Activated CD8-positive, alpha-beta T cell treated with anti-CD3 and anti-CD28 coated beads, Interleukin-2, amount 10 ng/mL, durations not matched to agents 7 days and 5 days (primary cell): ENCODE measurements at places on chromosomes 3 and 15.
A peak's percentile ranks its signal among the peaks of the same experiment; 100 is the strongest.

GRCh38 chr3:167114619-167115018, 265.5 kb downstream of the ZBBX start:
- H3K27ac ChIP-seq: no peak overlapping the region
- DNase-seq: no peak
- no peak overlapping the region for H3K4me3 ChIP-seq
- H3K4me1 ChIP-seq: no peaks in the 10 kb centered on the region
- H3K27me3 ChIP-seq: no peaks in the 10 kb centered on the region
- no peaks in the 10 kb centered on the region for H3K36me3 ChIP-seq

DNA sequence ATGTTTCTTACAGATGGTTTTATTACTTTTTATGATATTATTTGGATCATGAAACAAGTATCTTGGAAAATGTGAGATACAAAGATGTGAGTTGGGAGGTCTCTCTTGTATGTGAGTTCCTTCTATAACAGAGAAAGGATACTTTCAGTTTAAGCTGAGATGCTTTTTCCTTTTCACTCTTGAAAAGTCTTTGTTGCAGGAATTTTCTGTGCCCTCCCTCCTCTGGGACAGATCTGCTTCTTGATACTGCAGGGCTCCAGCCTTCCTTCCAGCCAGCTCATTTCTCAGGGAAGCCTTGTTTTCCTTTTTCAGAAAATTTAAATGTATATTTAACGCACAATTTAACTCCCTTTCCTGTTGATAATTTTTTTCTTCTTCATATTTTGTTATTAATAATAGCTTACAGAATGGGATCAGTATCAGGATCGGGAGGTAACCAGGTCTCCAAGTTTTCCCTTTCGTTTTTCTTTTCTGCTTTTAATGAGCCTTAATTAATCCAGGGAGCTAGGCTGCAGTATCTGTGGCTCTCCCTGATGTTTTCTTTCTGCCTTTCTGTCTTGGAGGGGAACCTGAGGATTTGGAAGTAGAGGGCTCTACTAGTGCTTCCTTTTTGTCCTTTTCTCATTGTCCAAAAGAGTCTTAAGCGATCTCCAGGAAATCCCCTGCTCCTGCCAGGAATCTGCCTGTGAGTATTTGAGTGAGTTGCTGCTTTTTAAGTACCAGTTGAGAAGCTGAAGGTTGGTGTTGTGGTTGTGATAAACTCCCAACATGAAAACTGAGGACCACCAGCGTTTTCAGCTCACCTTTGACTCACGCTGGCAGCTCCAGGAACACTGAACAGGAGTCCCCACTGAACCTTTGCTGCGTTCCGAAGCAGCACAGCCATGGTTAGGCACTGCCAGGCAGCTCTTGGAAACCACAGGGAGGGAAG, 105.7 kb downstream of the IGF1R start:
- no peak for DNase-seq
- no peak overlapping the region for H3K27ac ChIP-seq
- H3K27me3 ChIP-seq: no peaks in the 10 kb centered on the region
- no peaks in the 10 kb centered on the region for H3K4me1 ChIP-seq

- H3K4me1 ChIP-seq: no peaks in the 10 kb centered on the region
- H3K36me3 ChIP-seq: no peaks in the 10 kb centered on the region
- no peak overlapping the region for H3K27ac ChIP-seq
- no peak overlapping the region for H3K4me3 ChIP-seq
These were observed 33.0 kb upstream of the CA12 start for GRCh38 chr15:63414474-63415120.

DNA sequence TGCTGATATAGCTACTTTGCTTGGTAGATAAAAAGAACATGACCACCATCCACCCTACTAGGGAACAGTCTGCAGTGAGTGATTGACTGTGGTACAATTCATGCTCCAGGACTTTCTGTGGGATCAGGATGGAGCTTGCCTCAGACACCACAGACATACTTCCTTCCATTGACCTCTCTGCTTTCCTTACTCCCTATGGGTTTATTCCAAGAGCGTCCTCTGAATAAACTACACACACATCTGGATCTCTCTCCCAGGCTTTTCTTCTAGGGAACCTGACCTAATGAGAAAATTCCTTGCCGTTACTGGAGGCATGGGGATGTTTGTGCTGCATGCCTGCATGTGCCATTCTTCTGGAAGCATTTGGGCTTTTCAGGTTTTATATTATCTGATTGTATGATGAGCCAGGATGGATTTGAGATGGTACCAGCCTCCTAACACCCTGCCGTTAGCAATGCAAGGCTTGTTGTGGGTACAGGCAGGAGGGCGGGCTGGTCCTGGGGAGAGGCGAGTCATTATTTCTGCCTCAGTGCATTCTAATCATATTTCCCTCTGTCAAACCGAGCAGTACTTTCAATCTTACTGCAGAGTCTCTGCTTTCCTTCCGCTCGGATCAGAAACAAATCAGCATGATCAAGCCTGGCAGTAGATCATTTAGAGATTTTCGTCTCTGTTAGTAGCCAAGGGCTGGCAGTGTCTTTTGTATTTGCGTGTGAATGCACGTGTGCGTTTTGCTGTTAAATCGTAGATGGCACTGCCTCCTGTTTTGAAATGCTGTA, 279.2 kb downstream of the PDCD6IP start:
- H3K4me3 ChIP-seq: no peak overlapping the region
- no peak overlapping the region for H3K27ac ChIP-seq
- no peaks in the 10 kb centered on the region for H3K36me3 ChIP-seq
- H3K4me1 ChIP-seq: no peaks in the 10 kb centered on the region

DNA sequence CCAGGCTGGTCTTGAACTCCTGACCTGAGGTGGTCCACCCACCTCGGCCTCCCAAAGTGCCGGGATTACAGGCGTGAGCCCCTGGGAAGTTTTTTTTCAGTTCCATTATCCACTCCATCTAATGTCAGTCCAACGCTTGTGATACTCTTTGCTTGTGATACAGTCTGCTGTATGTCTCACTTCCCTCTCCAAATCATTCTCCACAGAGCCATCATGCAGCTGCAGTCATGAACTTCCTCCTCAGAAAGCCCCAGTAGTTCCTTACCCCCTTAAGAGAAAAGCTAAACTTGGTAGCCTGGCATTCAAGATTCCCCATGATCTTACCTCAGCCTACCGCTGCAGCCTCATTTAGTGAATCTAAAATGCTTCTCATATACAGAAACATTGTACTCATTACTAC, 2.3 kb downstream of the ARPC4 start:
- H3K36me3 ChIP-seq: peaks cover 67% of the 10 kb centered on the region
- peak overlapping the region; percentile 47 for H3K27ac ChIP-seq
- H3K27me3 ChIP-seq: no peaks in the 10 kb centered on the region
- H3K4me3 ChIP-seq: peak overlapping the region; percentile 40

GRCh38 chr15:92942706-92943105, 42.6 kb downstream of the CHD2 start:
- no peaks in the 10 kb centered on the region for H3K4me1 ChIP-seq
- H3K27ac ChIP-seq: no peak overlapping the region
- no peaks in the 10 kb centered on the region for H3K27me3 ChIP-seq
- no peak overlapping the region for H3K4me3 ChIP-seq
- DNase-seq: no peak
